Stimulated activated CD8-positive, alpha-beta memory T cell treated with anti-CD3 and anti-CD28 coated beads, Interleukin-4, amount 100 ng/mL, for 4 hours (primary cell): ENCODE measurements at places on chromosomes 11 and 22.

DNA sequence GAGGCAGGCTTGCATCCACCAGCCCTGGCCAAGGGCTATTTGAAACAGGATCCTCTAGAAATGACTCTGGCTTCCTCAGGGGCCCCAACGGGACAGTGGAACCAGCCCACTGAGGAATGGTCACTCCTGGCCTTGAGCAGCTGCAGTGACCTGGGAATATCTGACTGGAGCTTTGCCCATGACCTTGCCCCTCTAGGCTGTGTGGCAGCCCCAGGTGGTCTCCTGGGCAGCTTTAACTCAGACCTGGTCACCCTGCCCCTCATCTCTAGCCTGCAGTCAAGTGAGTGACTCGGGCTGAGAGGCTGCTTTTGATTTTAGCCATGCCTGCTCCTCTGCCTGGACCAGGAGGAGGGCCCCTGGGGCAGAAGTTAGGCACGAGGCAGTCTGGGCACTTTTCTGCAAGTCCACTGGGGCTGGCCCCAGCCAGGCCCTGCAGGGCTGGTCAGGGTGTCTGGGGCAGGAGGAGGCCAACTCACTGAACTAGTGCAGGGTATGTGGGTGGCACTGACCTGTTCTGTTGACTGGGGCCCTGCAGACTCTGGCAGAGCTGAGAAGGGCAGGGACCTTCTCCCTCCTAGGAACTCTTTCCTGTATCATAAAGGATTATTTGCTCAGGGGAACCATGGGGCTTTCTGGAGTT, 13.3 kb downstream of the IL10RA start:
- DNase-seq = no peak

GRCh38 chr22:30190574-30190973, 56.0 kb downstream of the LIF start:
- DNase-seq = no peak

GRCh38 chr11:27184458-27185312, 144.1 kb downstream of the BBOX1 start:
- DNase-seq = no peak

- DNase-seq = no peak
Measured at GRCh38 chr22:25484521-25485315, 79.8 kb upstream of the GRK3 start.
